Kidney epithelial cell (primary cell): ENCODE measurements at places on chromosomes 12 and 14. TPM values are rescaled to one million over a fixed set of nuclear protein-coding genes. Genes with fewer than 3 reads are reported as not detected.

DNA sequence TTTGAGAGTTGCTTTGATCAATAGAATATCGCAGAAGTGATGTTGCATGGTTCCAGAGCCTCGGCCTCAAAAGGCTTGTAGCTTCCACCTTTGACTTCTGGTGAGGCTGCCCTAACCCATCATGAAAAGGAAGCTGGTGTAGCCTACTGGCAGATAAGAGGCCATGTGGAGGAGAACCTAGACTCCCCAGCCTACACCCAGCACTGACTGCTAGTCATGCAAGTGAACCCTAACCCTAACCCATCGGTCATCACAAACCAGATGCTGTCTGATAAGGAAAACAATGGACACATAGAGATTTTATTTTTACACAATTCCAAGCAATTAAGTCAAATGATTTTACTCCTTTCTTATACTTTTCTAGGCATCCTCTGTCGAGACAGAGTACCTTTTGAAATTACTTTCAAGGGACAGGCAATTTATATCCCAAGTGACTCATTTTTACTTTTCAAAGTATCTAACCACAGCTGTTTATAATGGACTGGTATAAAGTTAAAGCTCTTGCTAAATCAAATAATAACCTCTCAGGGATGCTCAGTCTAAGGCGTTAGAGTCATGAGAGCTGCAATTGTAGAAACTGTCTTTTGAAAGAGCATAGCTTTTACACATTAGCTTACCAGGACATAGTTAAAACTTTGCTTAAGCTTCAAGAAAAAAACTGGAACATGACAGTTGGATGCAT is 17.6 kb downstream of the PTPRB start:
- no peak for DNase-seq

DNA sequence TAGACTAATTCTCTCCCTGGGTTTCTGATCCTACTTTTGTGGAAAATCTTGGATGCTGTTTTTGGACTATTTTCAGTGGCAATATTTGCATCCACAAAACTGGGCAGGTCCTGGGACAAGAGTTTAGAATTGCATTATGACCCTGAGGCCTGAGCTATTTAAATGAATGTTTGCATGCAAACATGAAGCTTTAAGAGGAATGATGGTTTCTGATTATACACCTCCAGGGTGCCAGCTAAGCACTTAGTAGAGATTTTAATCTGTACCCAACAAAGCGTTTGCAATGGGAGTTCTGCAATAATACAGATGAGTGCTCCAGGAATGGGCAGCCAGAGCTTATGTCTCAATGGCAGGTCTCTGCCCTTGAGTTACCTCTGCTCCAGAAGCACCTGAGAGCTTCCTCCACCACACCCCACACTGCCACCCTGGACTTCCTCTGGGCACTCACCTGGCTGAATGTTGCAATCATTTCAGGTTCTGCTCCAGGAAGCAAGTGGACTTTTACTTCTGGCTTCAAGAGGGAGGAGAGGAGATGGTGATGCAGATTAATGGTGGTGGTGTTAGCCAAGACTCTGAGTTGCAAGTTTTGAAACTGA is 6.0 kb upstream of the SPTLC2 start:
- DNase-seq: peak; percentile 26

DNA sequence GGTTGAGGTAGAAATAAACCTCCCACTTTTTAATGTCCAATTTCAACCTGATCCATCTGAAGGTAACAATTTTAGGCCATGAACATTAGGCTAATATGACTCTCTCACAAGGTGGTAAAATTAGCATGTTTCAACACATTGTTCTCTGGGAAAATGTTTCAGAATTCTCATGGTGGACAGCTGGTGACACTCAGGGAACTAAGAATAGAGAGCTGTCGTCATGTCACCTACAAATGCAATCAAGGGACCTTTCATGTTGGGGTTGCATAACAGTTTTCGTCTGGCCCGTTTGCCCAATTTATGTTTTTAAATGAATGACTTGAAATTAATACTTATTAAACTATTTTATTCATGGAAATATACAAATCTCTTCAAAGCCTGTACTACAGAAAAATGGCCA is 180.7 kb upstream of the PRICKLE1 start:
- no peak for DNase-seq

GRCh38 chr14:36224176-36224575 is 47.7 kb upstream of the PTCSC3 start:
- DNase-seq: no peak

GRCh38 chr12:131603106-131603938 is 107.6 kb upstream of the SFSWAP start:
- DNase-seq: no peak

HOXC10 gene
- total RNA-seq: 5.9 and 9.2 TPM in 2 replicates
